SK-N-SH treated with all-trans-retinoic acid at 6 μM for 48 hours (cell line): ENCODE measurements at places on chromosomes 4 and X.

GRCh38 chrX:84666086-84666485, 163.8 kb upstream of the HDX start:
- ATAC-seq: no peak

DNA sequence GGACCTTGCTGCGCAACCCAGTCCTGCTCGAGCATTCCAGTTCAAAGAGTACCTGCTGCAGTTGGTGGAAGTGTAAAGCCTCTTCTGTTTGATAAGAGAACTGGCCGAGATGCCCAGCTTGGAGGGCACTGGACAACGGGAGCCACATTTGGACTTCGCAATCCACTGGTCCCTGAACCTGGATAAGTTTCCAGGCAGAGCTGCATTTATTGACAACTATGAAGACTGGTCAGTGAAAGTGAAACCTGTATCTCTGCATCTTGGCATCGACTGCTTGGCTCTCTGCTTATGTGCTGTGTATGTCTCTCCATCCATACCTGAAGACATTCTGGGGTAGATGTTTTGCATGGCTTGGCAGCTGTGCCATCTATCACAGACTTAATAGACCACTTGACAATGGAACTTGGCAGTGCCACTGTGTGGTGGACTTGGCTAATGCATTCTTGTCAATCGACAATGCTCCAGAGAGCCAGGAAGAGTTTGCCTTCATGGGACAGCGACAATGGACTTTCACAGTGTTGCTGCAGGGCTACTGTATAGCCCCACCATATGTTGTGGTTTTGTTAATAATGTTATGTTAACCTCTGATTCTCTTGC, 43.5 kb upstream of the ZBTB33 start:
- no peak for ATAC-seq

GRCh38 chr4:13523591-13524503, 20.5 kb downstream of the NKX3-2 start:
- ATAC-seq: no peak

DNA sequence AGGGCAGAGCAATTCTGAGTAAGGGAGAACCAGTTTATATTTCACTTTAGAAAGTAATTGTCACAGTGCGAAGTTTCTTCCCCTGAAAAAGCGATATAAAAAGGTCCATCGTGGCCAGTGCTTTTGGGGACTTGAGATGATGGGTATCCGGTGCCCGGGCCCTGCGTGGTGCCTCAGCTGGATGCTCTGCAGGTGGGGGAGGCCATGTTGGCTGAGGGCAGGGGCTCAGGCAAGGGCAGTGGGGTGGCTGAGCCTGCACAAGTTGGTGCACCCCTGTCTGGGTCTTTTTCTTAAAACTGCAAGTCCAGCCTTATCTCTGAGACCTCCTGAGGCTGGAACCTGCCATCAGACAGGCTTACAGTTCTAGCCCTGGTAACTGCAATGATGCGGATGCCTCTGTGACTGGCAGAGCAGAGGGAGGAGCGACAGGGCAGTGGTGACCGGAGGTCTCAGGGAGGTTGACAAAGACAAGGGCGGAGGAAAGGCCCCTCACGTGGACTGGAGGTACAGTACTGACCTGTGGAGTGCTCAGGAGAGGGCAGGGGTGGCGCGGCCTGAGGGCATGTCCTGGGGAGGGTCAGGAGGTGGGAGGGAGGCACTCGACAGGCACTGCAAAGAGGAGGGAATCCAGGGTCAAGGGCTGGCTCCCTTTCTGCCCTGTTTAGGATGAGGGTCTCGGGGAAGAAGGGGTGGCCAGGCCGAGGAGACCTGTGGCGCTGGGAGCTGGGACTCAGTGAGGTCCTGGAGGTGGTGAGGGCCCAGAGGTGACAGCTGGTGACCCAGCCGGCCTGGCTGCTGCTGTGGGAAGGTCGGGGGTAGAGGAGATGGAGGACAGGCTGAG, 1.8 kb downstream of the RGS12 start:
- no peak for ATAC-seq

DNA sequence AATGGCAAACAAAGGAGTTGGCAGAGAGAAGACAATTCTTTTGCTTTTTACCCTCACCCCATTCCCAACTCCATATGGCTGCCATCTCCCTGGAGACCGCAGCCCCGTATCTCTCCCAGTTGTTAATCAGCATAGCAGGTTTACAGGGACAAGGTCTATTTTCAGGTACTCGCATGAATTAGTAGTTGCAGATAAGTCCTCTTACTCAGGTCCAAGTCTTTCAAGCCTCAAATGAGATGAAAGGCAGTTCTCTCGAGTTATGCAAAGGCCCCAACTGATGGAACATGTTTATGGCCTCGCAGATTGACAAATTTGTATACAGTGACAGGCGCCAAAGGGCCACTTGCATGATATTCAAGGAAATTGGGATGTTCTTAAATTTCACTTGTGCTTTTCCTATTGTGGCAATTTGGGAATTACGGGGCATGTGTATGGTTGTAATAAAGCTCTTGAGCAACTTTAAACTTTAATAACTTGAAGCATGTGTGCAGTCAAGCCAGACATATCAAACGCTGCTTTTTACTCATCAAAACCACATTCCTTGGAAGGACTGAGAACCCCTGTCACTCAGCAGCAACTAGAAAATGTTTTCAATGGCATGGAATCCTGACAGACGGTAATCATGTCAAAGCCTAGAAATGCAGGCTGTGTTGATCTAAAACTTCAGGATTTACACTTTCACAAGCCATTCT, 45.1 kb downstream of the KDR start:
- ATAC-seq: no peak

- no peak for ATAC-seq
Observed at GRCh38 chr4:87120411-87121162, 99.8 kb downstream of the KLHL8 start.

- ATAC-seq: no peak
Observed at GRCh38 chrX:22314211-22314610, 41.5 kb downstream of the CBLL2 start.

GRCh38 chr4:26576231-26576739, 7.6 kb upstream of the TBC1D19 start:
- peak; percentile 47; the same call in 2 of the 3 replicates for ATAC-seq

DNA sequence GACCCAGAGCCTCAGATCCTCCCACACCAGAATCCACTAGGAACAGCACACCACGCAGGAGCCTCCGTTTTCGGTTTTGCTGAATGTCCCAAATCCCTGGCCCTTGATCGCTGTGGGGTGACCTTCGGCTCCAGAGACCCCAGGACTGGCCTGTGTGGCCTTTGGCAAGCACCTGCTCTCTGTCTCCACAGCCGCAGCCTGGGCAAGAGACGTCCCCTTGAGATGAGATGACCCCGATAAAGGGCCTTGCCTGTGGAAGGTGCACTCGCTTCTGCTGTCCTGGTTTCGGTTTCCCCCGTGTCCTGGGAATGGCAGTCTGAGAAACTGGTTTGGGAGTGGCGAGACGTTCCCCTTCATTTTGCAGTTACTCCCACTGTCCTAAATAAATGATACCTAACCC, 9.6 kb downstream of the PSAPL1 start:
- ATAC-seq: no peak

DNA sequence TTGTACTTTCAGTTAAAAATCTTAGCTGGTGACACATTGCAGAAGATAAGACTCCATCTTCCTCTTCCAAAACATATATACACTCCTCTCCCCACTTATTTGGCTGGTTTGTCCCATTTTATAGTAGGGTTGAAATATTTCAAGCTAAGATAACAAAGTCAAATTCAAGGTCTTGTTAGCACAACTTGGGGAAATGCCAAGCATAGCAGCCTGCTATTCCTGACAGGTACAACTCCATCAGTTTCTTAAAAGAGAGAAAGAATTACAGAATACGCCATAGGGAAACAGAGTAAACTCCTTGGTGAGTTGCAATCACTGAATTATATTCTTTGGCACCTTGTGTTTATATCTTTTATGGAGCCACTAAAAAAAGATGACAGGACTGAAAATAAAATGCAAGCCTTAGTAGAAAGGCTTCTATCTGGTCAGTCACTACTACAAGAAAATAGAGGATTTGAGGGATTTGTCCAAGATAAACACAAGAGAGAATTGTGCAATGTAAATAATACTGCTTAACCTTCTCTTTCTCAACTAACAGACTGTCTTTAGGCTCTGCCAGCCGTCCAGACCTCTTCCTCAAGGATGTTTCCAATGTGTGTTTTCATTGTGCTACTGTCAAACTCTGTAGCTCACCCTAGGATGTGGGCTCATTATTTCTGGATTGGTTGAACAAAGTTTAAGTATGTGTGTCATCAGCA, 170.3 kb downstream of the VEGFC start:
- ATAC-seq: no peak

- ATAC-seq: peak; percentile 61
Observed at GRCh38 chr4:154416190-154416547, 75.4 kb downstream of the DCHS2 start.

- no peak for ATAC-seq
Observed at GRCh38 chrX:40158036-40158706, 60.4 kb upstream of the BCOR start.

DNA sequence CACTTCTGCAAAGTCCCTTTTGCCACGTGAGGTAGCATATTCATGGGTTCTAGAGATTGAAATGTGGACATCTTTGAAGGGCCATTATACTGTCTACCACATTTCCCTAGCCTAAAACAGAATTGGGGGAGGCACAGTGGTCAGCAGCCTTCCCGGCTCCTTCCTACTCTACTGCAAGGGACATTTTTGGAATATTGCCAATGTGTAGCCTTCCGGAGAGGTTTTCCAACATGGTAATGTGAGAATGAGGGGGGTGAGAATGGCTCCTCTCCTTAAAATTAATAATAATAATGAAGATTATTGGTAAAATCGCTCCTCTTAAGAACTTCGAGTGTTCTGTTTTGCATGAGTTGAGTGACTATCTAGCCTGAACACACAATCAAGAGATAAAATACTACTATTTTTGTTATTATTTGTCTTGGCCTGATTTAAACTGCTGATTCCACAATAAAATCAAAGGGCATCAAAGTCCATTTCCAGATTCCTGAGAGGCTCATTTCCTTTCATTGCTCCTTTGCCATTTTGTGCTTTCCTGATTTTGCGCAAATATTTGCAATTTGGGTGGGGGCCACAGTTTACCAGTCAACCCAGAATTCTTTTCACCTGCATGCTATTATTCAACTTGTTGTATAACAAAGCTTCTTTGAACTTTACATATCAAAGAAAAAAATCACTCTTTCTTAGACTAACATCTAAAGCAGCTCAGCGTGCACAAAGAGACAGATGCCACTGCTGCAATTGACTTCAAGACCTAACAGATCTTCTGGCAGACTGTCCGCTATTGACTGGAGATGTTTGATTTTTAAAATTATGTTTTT, 27.0 kb upstream of the TSPAN5 start:
- ATAC-seq: no peak

GRCh38 chr4:77432717-77433417, 172.8 kb upstream of the CXCL13 start:
- peak; percentile 50; the same call in 2 of the 3 replicates for ATAC-seq

- ATAC-seq: no peak
Observed at GRCh38 chrX:2427737-2428136, 73.0 kb downstream of the DHRSX start.

DNA sequence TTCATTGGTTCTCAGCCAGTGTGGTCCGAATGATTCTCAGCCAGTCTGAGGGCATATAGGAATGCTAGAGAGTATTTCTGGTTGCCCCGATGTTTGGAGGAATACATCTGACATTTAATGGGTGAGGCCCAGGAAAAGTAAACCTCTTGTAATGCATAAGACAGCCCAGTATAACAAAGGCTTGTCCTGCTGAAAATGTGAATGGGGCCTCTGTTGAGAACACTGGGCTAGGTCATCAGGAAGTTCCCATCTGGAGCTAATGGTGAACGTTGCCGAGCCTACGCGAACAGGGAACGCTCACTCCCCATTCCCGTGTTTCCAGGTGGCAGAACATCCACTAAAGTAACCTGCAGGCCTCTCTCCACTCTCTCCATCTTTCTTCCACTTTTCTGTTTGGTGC, 132.0 kb upstream of the CLNK start:
- no peak for ATAC-seq

- no peak for ATAC-seq
Observed at GRCh38 chr4:824461-825062, 1.4 kb downstream of the CPLX1 start.

DNA sequence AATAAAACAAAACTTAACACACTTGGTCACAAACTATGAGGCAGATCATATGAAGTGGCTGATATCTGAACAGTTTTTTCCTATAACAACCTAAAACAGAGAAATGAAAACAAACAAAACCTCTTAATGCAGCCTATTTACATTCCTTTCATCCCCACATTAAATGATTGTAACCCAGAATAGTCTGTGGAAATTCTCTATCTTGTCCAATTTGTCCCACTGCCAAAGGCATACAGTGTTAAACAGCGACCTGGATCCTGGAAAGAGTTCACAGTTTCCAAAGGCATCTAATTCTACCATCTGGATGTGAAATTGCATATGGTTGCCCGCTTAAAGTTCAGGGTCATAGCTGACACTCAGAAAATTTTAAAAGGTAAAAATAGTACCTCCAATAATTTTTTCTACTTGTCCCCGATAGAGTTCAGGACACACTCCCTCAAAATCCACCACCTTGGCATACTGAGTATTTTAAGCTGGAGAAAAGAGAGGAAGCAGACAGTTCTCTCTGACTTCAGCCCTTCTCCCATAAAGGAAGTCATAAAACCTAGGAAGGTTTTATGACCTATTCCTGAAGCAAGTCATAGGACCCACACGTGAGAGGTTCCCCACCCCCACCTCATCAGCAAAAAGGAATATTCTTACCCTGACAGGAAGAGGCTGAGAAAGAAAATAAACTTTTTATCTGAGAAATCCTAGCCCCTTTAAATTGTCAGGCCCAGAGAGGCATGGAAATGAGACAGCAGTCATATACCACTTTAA, 270.2 kb downstream of the PAPSS1 start:
- no peak for ATAC-seq

- ATAC-seq: no peak
Observed at GRCh38 chr4:791252-791897, 34.6 kb downstream of the CPLX1 start.

GRCh38 chrX:11419102-11419501, 125.9 kb downstream of the AMELX start:
- no peak for ATAC-seq

GRCh38 chr4:144411700-144412099, 234.3 kb upstream of the HHIP start:
- no peak for ATAC-seq

DNA sequence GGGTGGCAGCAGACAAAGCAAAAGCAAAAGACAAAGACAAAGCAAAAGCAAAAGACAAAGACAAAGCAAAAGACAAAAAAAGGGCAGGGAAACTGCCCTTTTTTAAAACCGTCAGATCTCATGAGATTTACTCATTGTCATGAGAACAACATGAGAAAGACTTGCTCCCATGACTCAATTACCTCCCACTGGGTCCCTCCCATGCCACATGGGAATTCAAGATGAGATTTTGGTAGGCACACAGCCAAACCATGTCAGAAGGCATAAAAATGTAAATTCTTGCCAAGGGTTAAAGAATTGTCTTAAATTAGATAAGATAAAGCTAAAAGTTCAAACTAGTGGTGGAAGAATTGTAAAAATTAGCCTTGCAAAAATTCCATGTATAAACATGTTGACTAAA, 419.7 kb downstream of the TRAM1L1 start:
- no peak for ATAC-seq

- ATAC-seq: no peak
Observed at GRCh38 chr4:143019351-143019750, 165.4 kb upstream of the USP38 start.
